CD4-positive, alpha-beta T cell treated with Interleukin-4 for 4 hours (primary cell): ENCODE measurements at places on chromosomes 2 and 18.

- DNase-seq = no peak
Observed at GRCh38 chr18:10453261-10453805, 1.1 kb upstream of the APCDD1 start.

DNA sequence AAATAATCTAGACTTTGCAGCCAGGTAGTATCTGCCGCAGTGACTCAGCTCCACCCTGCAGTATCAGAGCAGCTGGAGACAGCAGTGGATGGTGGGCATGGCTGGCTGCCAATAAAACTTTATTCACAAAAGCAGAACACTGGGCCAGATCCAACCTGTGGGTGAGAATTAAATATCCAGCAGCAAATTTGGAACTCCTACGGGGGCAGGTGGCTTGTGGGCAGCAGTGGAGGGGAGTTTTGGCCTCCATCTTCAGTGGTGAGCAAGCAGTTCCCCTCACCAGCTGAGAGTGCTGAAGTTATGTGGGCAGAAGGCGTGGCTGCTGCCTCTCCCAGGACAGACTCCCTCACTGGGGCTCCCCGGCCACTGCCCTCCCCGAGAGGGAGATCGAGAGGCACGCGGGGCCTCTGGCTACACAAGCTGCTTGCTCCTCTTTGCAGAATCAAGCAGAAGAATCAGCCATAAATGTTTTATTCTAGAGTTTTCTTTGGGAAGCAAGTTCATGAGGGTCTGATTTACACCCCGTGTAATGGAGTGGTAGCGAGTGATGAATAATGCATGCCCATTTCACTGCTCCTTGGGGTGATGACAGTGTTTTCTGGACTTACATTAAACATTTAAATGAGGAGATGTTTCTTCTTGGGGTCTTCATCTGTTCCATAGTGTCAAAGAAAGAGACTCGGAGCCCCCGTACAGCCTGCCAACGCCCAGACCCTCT is 204.3 kb downstream of the SEPTIN10 start:
- no peak for DNase-seq

DNA sequence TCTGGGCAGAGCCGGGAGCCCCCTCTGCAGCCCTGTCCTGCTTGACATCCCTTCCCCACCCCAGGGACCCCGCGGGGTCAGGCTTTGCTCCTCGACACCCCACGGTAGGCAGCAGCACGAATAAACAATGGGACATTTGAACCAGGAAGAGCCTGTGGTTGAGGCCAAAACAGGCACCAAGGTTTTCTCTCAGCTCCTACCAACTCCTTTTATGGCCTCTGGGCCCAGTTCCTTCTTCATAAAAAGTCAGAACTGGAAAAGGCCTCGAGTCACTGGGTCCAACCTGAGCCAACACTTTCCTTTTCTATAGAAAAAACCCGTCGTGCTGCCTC is 20.6 kb downstream of the TEX44 start:
- DNase-seq = no peak

- no peak for DNase-seq
Observed at GRCh38 chr2:158463496-158464095, 6.8 kb downstream of the PKP4 start.

GRCh38 chr18:57469884-57470283 is 34.7 kb downstream of the ONECUT2 start:
- no peak for DNase-seq

GRCh38 chr2:133393895-133394294 is 174.4 kb downstream of the NCKAP5 start:
- DNase-seq = no peak

GRCh38 chr2:63772061-63772460 is 69.6 kb upstream of the UGP2 start:
- DNase-seq = no peak

- peak; percentile 86 for DNase-seq
Observed at GRCh38 chr18:77106331-77106730, 26.3 kb downstream of the MBP start.

DNA sequence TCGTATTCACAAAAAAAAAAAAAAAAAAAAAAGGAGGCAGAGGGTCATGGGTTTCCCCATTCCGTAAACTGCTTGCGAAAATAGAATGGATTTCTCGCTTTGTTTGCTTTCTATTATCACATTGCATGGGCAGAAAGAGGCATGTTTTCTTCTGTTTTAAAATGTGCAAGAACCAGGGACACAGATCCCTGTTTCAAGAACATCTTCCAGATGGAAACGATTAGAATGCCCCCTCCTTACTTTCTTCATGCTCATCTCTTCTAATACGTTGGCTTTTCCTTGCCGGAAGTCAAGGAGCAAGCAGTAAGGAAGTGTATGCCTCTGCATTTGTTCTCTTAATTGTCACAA is 51.0 kb upstream of the ZNF516 start:
- no peak for DNase-seq

DNA sequence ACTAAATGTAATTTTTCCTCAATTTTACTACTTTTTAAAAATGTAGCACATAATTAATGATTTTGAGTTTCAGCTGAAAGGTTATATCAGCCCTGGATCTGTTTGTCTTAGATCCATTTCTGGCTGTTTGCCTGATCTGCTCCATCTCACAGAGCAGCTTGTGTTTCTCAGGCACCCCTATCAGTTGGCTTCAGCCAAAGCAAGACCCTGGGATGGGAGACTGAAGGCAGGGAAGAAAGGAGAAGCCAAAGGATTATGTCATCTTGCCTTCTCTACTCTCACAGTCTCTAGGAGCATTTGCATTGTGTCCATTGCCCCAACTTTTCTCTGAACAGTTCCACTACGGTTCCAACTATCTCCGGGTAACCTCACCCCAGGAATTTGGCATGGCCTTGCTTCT is 110.5 kb downstream of the CCDC148 start:
- DNase-seq = no peak

GRCh38 chr2:121960251-121960650 is 204.8 kb downstream of the TSN start:
- DNase-seq = no peak

DNA sequence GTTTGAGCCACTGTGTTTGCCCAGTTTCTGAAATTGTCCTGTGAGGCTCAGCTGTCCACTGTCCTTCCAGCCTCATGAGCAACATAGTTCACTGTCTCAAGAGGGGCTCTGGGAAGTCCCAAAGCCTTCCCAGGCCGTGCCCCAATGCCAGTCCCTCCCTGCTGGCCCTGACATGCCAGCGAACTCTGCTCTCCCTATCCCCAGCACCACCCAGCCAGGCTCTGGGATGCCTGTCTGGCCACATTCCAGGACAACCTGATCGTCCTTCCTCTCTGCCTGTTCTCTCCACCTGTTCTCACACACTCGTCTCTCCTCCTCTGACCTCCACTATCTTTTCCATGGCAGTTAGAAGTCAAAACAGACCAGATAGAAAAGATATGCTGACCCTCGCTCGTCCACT is 278.0 kb upstream of the ID2 start:
- no peak for DNase-seq

- DNase-seq = no peak
Observed at GRCh38 chr18:25235401-25236042, 116.4 kb downstream of the ZNF521 start.

GRCh38 chr2:176206682-176207081 is 18.2 kb downstream of the HOXD1 start:
- DNase-seq = no peak

- no peak for DNase-seq
Observed at GRCh38 chr18:8860845-8861642, 155.7 kb downstream of the MTCL1 start.

- DNase-seq = no peak
Observed at GRCh38 chr18:32067375-32068167, 24.1 kb upstream of the RNF138 start.

DNA sequence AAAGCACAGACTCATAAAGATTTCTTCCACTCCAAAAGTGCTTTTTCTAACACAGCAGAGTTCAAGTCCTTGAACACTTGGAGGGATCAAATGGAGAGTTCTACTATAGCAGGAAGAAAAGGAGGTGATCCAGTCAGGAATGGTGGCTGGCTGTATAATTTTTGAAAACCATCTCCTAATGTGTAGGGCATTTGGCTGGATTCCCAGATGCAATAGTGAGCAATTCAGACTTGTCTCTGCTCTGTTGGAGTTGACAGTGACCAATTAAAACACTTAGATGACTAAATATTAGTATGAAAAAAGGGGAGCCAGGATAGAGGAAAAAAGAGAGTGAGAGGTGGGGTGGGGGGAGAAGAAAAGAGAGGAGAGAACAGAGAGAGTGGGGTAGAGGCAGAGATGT is 5.3 kb upstream of the G6PC2 start:
- no peak for DNase-seq

DNA sequence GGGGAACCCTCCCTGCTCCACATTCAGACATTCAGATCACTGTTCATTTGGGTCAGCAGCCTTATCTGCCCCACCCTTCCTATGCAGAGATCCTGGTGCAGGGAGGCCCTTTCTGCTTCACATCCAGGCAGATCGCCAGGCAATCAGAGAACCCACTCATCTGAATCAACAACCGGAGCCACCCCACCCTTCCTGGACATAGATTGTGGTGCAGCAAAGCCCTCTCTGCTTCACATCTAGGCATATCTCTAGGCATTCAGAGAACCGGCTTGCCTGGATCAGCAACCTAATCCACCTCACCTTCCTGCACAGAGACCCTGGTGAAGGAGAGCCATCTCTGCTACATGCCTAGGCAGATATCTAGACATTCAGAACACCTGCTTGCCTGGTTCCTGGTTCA is 184.5 kb upstream of the CNTNAP5 start:
- no peak for DNase-seq

DNA sequence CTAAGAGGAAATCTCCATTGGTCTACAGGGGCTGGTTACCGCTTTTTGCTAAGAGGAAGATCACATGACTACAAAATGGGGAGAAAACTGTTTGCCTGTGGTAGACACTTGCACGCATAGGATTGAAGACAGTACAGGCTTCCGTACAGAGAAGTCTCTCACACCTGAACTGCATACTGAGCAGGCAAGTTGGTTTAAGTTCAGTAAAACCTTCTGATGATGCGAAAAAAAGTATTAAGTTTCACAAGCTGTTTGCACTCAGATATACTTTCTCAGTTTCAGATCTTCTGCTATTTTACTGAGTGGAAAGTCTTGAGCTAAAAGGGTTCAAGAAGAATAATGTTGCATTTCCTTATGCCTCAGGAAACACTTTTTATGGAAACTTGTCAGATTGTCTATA is 292.2 kb upstream of the MC4R start:
- no peak for DNase-seq

DNA sequence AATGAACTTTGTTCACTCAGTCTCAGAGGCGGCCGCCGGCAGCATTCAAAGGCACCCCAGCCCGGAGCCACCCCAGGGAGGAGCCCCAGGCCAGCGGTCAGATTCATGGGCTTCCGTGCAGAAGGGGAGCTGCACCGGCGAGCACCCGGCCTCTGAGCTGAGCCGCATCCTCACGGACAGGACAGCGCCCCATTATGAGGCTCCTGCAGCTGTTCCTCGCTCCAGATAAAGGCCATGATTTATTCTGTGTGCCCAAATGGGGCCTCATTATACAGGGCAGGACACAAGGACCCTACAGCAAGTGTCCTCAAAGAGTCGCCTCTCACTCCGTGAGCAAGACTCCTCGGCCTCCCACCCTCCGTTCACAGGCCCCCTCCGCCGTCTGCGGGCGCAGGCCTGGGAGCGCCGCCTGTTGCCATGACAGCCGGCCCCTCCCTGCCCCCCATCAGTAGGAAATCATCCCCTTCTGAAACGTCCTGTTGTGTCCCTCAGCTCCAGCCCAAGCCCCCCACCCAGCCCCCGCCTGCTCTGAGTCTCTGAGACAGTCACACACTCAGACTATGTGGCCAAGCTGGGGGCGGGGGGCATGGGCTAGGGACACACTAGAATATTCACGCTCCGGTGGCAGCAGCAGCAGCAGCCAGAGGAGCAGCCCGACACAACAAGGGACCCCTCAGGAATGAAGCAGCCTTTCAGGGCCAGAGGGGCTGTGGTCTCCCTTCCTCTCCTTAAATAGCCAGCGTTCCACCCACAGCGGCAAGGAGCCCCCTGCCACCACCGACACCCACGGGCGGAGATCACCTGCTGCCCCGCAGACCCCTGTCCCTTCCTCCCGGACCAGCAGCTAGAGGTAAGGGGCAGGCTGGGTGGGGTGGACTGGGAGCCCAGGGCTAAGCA is at the start of gene GPR17:
GPR17 (plus strand) TSS at position 759 of the 897 bp plus-strand sequence. CDS start 4,583 bp downstream, outside the sequence.
- no peak for DNase-seq

GRCh38 chr2:184729581-184729980 is 131.3 kb downstream of the ZNF804A start:
- no peak for DNase-seq
